ENCODE measurements at places on chromosomes 11 and 22. TPM values are rescaled to one million over a fixed set of nuclear protein-coding genes. Genes with fewer than 3 reads are reported as not detected.

The GRIA4 gene
- polyA plus RNA-seq, result not detected

The TRPM5 gene
- not detected for polyA plus RNA-seq

The CEP164 gene
- polyA plus RNA-seq, result 16.2 TPM

The GPR83 gene
- polyA plus RNA-seq, result 0.08 TPM

The C22orf23 gene
- not detected for polyA plus RNA-seq

The VSIG2 gene
- 0.32 TPM for polyA plus RNA-seq

The PLCB3 gene
- 0.81 TPM for polyA plus RNA-seq
